ENCODE measurements at places on chromosomes 6 and 20.

- no peak for DNase-seq
These were observed 60.7 kb downstream of the SHLD1 start for GRCh38 chr20:5810800-5811422.

DNA sequence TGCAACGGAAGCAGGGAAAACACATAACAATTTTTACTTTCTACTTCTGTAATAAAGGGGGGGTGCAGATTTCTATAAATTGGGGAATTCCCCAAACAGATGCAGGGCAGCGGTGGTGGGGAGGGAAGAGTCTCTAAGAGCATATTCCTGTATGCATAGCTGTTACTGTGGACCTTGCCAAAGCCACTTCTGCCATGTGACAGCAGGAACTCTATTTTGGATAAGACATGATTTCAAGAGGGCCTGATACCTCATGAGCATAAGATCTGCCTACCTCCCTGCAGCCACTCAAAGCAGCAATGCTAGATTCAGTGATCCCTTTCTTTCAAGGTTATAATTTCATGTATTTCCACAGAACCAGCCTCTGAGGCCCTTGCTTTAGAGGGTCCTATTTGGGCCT is 86.2 kb upstream of the CNKSR3 start:
- DNase-seq, result no peak

DNA sequence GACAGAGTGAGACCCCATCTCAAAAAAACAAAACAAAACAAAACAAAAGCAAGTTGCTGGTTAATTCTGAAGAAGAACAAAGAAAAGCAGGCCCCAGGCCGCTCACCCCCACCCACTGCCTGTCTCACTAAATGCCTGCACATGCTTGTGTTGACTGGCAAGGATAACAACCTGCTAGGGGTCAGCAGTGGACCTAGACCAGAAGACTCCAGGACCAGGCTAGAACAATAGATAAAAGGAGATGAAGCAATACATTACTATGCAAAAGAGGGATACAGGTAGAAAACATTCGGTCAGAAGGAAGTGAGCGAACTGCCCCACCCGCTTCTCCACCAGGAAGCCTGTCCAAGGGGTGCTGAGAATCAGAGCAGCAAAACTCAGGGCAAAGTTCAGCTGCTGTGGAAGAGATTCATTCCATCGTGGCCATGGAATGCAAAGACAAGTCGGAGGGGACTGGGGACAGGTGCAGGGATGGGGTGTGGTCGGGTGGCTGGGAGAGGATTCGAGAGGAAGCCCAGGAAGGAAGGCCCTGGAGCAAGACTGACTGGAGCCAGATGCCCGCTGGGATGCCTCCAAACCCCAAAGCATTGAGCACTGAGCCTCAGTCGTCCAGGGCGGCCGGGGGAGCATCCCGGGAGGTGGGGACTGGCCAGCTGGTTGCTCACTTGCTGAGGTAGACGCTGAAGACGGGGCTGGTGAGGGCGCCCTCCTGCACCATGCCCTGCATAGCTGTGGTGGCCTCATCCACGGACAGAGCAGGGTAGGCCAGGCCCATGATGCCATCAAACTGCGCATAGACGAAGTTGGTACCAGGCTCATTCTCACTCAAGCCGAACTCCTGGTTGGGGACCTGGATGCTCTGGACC is 5.3 kb downstream of the PGC start:
- no peak for DNase-seq

GRCh38 chr6:79571030-79571367 is 33.8 kb upstream of the LCA5 start:
- DNase-seq, result no peak

DNA sequence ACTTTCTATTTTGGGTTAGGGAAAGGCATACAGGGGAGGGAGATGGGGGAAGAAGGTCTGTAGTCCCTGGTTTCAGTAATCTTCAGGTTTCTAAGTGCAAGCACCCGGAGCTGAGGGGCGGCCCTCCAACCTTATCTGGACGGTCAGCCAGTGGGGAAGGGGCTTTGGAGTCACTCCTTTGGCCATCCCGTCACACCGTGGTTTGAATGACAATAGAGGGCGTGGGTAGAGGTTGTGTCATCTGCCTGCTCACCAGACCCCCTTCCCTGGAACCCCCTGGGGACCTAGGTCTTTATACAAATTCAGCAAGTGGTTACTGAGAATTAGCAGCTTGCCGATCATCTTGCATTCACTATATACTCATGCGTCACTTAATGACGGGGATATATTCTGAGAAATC is 29.1 kb downstream of the STK35 start:
- no peak for DNase-seq

DNA sequence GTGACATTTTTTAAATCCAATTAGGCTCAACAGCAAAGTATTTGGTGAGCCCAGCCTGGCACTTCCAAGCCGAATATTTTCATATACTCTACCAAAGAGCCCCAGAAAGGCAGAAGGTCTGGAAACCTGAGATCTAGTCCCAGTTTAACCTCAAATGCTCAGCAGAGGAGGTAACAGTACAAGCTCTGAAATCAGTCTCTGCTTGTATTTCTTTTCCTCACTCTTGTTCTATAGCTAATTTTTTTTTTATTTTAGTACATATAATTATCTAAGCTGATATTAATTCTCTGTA is 9.1 kb downstream of the SOD2 start:
- DNase-seq, result no peak

All from mesothelial cell of epicardium (in vitro differentiated cells).